C1 segment of cervical spinal cord (tissue), 14 donors: ENCODE measurements at places on chromosomes 5 and 9.

DNA sequence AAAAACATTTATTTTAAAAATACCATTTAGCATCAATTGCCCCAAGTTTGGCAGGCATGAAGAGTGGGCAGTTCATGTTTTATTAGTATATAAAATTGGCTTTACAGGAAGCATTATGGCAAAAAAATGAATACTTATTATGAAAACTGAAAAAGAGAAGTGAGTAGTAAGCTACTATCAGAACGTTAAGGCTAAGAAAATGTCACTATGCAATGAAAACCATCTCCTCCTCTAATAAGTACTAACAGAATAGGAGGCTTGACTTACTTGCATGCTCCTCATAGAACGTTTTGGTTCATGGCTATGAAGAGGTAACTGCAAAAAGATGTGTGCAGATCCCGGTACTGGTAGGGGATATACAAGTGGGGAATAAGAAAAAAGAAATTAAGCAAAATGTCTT, 23.6 kb downstream of the TICAM2 start:
- DNase-seq: no peak

GRCh38 chr5:36870399-36871040, 6.0 kb upstream of the NIPBL start:
- DNase-seq: no peak

DNA sequence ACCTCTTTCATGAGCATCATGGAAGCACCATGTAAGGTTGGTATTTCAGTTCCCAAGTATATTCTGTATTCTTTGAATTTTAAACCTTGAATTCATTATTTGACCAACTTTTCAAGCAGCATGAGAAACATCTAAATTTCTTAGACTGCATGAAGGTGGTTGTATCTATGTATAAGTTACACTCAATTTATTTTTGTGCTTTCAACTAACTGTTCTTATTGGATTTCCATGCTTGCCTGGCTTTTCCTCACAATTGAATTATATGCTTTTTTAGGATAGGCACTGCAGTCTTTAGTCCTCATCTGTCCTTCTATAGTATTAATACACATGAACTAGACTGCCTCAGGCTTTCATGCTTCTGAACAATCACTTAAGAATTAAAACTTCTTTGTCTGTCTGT, 134.0 kb downstream of the CEP120 start:
- no peak for DNase-seq

DNA sequence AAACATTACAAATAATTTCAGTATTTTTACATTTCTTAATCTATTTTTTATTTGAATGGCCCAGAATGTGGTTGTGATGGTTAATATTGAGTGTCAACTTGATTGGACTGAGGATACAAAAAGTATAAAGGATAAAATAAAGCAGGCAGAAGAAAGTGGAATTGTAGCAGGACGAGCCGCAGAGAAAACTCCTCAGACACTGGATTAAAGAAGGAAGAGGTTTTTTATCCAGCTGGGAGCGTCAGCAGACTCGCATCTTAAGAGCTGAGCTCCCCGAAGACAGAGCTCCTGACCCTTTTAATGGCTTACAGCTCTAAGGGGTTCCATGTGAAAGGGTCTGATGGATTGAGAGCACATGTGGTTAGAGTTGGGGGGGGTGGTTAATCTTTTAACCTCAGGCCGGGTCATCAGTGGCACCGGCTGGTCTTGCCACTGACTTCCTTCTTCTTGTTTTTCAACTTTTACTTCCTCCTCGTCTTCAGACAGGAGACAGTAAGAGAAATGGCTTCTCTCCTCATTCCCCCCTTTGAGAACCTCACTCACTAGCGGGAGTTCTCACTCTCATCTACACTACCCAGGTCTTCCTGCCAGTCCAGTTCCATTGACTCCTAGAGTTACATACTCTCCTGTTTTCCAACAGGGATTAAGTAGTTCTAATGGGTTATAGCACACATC, 80.0 kb downstream of the TMEM161B start:
- DNase-seq: no peak

- no peak for DNase-seq
These were observed 2.9 kb downstream of the TCERG1 start for GRCh38 chr5:146450002-146450401.

DNA sequence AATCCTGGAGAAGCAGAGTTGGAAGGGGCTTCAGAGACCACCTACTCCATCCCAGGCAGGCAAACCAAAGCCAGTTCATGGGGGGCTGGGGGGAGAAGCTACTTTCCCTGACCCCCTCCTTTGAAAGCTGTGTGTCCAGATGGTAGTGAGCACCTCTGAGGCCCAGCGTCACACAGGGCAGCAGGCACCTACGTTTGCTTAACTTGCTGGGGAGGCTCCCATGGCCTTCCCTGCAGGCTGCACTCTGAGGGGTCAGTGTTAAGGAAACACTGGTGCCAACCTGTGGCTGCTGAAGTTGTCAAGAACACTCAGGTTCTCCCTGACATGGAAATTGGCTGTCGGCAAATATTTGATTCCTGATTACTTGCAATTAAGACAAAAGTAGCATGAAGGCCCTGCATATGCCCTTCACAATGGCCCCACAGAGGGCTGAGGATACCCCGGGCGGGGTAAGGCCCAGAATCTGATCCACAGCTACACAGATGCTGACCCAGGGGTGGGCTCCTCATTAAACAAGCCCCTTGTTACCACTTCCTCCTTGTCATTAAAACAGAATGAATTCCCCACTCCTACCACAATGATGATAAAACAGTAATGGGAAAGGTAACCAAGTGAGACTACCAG, 208.5 kb downstream of the FSTL4 start:
- DNase-seq: no peak

- no peak for DNase-seq
These were observed 28.6 kb downstream of the MARCHF3 start for GRCh38 chr5:127001621-127002296.

DNA sequence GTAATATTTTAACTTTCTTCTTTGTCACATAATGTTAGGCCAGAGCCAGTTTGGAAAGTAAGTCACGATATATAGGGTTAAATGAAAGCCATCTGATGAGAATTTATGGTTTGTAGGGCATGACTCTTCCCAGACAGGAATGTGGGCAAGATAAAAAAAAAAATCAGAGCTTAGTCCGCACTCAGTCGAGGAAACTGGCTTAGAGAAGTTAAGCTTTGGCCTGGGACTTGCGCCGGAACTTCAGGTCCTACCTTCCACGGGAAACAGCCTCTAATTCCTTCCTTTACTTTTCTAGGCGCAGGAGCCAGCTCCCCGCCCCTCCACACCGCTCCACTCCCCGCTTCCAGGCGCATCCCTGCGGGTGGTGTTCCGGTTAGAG, 475 bp downstream of the DDX31 start:
- no peak for DNase-seq
